ENCODE measurements at places on chromosomes 11 and 22.

- no peak for DNase-seq
Observed at GRCh38 chr11:104086621-104087020, 50.2 kb downstream of the DDI1 start.

- no peak for DNase-seq
Observed at GRCh38 chr22:30837531-30837930, 131.0 kb downstream of the MORC2 start.

DNA sequence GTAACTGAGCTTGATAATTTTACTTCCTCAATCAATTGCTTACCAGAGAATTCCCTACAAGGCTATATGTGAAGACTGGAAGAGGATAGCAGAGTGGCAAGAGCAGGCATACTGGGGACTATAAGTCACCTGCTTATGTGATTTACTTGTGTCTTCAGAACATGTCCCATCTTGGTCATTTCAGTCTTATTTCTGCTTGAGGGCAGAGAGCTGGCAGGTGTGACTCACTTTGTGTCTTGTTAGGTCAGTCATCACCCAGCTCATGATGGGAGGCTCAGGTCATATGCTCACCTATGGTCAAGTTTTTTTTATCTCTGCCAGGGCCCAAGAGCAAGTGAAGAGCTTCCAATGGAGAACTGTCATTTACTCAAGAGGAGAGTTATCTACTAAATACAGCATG, 6.2 kb downstream of the SRSF8 start:
- no peak for DNase-seq

DNA sequence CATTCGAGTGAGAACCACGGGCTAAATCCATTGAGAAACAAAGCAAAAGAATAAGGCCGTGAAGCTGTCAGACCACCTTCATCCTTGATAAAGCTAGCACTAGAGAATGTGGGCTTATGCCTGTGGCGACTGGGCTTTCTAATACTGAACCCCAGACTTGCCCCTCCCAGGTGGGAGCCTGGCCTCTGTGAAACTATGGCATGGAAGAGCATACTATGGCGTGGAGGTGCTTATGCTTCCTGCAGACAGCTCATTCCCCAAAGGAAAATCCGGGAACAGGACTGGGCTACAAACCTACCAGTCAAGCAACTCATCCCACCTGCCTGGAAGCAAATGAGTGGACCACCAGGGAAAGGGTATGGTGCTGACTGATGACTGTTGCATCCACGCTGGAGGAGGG, 92.4 kb downstream of the ZC3H12C start:
- DNase-seq, result no peak

GRCh38 chr11:106384429-106384828, 307.0 kb downstream of the AASDHPPT start:
- no peak for DNase-seq

DNA sequence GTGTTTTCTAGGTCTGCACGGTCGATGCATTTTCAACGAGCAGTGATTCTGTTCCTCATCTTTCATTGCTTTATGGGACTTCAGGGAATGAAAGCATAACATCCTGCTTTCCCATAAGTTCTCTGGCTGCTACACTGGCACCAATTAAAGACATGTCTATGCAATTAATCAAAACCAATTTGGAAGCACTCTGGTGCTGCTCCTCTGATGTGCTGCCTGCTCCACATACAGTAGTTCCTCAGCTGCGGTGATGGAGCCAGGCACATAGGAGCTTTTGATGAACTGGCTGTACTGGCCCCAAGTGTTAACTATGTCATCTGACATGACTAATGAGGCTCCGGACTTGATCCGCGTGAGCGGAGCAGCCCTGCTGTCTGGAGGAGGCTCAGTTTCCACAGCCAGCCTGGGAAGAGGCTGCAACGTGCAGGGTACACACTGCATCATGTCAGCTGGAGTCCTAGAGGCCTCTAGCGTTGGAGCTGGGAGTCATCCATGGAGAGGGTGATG, 29.8 kb downstream of the GVQW3 start:
- no peak for DNase-seq

GRCh38 chr11:14075118-14076078, 112.9 kb downstream of the SPON1 start:
- no peak for DNase-seq

GRCh38 chr11:44990665-44991064, 40.0 kb upstream of the TP53I11 start:
- DNase-seq, result no peak

DNA sequence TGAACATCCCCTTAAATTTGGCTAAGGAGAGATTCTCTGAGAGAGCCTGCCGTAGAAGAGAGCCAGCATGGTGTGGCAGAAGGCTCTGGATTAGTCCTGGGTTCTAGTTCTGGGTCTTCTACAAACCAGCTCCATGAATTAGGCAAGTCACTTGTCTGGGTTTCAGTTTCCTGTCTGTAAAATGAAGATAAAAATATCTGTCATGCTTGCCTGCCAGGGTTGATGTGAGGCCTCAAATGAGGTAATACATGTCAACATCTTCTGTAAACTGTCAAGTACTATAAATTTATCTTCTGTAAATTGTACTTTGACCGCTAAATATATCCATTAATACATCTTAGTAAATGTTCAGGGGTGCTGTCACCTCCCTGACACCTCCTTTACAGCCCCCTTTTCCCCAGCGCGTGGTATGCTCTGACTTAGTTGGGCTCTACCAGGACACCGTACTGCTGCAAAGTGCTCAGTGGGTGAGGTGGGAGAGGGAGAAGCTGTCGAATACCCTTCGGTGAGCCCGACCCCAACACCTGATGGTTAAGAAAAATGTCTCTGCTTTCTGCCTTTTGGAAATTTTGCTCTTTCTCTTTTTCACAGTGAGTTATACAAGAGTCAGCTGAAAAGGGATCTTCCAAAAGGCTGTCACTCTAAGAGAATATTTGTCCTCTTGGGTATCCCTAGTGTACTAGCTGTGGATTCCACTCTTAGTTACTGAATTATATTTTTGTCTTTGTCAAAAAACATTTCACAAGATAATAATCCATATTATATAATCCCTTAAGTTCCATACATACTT, 15.0 kb downstream of the RBX1 start:
- DNase-seq, result no peak

DNA sequence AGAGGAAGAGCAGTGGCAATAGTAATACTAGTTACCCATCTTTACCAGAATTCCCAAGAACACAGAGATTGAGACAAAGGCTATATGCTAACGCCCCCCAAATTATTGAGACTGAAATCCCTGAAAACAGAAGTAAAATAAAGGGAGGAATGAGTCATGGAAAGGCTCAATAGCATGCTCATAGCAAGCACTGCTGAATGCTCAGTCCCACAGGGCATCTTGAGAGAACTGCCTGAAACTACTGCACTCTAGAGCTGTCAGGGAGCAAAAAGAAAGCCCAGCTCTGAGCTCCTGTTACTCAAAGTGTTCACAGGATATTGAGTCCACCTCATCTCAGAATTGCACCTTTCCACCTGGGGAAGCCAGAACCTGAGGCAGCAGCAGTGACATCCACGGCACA, 44.1 kb upstream of the FIBIN start:
- no peak for DNase-seq

DNA sequence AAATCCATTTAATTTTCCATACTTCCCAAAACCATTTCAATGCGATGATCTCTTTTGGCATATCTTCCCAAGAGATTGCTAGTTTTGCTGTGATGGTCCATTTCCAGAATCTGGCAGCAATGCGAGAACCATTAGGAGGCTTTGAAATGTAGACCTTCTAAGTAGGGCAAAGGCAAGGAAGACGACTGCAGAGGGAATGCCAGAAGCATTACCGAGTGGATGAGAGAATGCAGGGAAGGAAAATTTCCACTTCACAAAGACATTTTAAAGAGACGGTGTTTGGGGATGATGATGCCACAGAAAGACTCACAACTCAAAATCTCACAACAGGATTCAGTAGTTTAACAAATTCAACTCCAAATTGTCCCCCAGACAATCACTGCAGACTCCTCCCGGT, 471 bp upstream of the CEP126 start:
- DNase-seq, result no peak

- DNase-seq, result no peak
Observed at GRCh38 chr11:119856681-119857485, 127.9 kb upstream of the NECTIN1 start.

DNA sequence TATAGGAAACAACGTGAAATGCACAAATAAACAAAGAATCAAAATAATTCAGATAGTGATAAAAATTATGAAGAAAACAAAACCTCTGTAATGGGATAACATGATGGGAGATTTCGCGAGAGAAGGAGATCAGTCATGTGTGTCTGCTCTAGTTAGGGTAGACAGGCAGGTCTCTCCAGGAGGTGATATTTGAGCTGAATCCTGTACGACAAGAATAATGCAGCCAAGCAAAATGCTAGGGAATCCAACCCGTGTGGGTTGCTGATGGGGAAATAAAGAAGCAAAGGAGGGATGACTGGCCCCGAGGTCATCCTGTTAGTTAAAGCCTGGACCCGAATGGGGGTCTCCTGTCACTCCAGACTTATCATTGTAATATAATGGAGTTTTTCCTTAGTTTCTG, 16.0 kb downstream of the MAML2 start:
- no peak for DNase-seq

All from COR-L47 (cell line).